ENCODE measurements at places on chromosomes 1 and 21.
A peak's percentile ranks its signal among the peaks of the same experiment; 100 is the strongest.

- DNase-seq = no peak
Measured at GRCh38 chr1:27005648-27006496, 6.8 kb downstream of the TENT5B start.

GRCh38 chr1:94648225-94649007, 106.9 kb upstream of the F3 start:
- no peak for DNase-seq

- DNase-seq = no peak
Measured at GRCh38 chr1:246169019-246169418, 338.1 kb downstream of the SMYD3 start.

GRCh38 chr1:209434631-209435217, 148.8 kb upstream of the CAMK1G start:
- no peak for DNase-seq

- DNase-seq = no peak
Measured at GRCh38 chr1:38207906-38208305, 161.3 kb upstream of the POU3F1 start.

- DNase-seq = no peak
Measured at GRCh38 chr1:3890389-3891328, 9.4 kb downstream of the C1orf174 start.

GRCh38 chr1:10898921-10899320, 102.5 kb upstream of the CASZ1 start:
- DNase-seq = no peak

DNA sequence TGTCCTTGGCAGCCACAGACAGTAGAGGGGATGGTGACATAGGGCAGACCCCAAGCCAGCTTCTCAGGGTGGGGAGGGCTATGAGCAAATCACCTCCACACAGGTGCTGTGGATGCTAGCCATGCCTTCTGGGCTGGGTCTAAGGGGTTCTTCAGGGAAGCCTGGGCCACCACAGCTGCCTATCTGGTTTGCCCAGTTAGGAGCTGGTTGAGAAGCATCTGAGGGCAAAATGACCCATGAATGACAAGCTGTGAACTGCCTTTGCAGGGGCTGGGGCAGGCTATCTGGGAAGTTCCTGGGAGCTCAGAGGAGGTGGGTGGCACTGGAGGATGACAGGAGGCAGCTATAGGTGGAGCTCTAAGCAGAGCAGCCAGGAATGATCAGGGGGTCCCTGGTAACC, 10.1 kb upstream of the ARHGEF10L start:
- no peak for DNase-seq

DNA sequence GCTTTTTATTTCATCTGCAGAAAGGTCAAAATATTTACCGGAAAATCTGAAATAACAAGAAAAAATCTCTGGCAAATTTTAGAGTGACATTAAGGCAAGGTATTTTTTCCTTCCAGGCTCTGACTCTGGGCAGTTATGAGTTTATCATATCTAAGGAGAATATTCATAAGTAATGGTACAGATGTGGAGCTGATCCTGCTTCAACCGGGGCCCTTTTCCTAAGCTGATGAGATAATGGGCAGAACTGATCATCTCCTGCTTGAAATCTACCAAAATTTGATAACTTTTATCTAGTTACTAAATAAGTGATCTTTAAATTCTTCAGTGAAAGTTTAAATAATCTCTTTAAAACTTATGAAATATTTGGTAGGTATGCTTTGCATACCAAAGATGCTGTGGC, 211.6 kb downstream of the COL11A1 start:
- no peak for DNase-seq

- DNase-seq = no peak
Measured at GRCh38 chr1:70318191-70318590, 36.3 kb downstream of the ANKRD13C start.

GRCh38 chr1:30853350-30853749, 55.2 kb downstream of the SDC3 start:
- DNase-seq = no peak

GRCh38 chr1:184823080-184823479, 68.4 kb upstream of the EDEM3 start:
- no peak for DNase-seq

DNA sequence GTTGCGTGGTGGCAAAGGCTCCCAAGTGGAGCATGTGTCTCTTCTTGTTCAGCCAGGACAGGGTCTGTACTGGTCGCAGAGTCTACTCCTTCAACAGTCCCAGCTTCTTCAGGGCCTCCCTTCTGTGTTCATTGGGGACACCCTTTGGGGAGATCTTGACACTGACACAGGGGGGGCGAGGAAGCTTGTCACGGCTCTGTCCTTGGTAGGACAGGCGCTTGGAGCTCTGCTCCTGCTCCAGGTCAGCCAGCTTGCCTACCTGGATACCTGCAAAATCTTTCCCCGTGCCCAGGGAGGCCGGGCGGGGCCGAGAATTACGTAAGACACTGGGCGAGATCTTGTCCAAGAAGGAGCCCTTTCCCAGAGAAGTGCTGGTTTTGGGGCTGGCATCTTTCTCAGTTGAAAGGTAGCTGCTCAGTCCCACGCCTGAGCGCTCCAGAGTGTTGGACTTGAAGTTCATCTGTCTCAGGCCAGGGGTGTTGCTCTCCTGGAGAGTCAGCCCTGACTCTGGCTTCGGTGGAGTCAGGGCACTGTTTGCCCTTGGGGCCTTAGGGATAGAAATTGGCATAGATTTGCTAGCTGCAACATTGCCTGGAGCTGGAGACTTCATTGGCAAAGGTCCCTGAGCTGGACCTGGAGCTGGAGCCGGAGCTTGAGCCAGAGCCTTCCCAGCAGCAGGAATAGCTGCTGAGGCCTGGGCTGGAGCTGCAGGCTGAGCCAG, 10.5 kb downstream of the C1orf116 start:
- DNase-seq = no peak

GRCh38 chr21:17460094-17460493, 52.7 kb upstream of the CXADR start:
- DNase-seq = no peak

GRCh38 chr21:36159356-36159921, 2.8 kb downstream of the DOP1B start:
- DNase-seq = no peak

DNA sequence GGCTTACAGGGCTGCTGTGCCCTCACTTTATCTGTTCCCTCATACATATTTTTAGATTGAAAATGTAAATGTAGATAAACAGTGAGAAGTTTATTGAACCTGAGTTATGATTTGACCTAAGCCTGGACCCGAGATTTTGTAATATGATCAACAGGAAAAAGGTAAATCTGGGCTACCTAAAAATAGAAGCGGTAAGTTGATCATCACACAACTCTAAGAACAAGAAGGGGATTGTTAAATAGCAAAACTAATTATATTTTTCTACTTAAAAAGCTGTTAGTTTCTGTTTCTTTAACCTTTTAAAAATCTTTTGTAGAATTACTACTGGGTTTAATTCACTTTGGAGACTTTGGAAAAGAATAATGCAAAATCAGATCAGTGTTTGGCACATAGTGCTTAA, 35.6 kb downstream of the CAMTA1 start:
- no peak for DNase-seq

GRCh38 chr21:42010507-42011495, 641 bp upstream of the ZBTB21 start:
- peak; percentile 53 for DNase-seq

DNA sequence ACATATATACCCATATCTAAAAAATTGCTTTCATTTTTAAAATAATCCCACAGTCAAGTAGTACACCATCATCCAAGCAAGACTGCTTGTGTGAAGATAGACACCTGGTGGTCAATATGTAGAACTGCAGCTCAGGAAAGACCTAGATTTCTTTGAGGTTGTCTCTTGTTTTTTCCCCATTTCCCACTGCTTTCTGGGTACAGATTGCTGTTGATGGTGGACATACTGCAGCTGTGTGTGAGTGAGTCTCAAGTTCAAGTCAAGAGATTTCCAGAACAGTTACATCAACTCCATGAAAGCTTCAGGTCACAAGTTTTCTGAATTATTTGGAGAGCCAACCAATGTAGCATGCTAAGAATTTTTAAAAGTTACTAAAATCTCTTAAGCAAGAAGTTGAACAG, 306.4 kb downstream of the DUSP10 start:
- no peak for DNase-seq

- DNase-seq = no peak
Measured at GRCh38 chr1:91506071-91506470, 5.4 kb downstream of the CDC7 start.

GRCh38 chr1:175191659-175192058, 917 bp downstream of the KIAA0040 start:
- DNase-seq = no peak

- DNase-seq = no peak
Measured at GRCh38 chr1:197360068-197360467, 92.0 kb downstream of the CRB1 start.

- DNase-seq = no peak
Measured at GRCh38 chr1:21670956-21671902, 2.1 kb upstream of the RAP1GAP start.

DNA sequence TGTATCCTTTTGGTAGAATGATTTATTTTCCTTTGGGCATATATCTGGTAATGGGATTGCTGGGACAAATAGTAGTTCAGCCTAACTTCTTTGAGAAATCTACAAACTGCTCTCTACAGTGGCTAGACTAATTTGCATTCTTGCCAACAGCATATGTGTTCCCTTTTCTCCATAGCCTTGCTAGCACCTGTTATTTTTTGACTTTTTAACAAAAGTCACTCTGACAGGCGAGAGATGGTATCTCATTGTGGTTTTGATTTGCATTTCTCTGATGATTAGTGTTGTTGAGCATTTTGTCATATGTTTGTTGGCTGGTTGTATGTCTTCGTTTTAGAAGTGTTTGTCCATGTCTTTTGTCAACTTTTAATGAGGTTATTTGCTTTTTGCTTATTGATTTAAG, 99.8 kb downstream of the UCK2 start:
- DNase-seq = no peak

DNA sequence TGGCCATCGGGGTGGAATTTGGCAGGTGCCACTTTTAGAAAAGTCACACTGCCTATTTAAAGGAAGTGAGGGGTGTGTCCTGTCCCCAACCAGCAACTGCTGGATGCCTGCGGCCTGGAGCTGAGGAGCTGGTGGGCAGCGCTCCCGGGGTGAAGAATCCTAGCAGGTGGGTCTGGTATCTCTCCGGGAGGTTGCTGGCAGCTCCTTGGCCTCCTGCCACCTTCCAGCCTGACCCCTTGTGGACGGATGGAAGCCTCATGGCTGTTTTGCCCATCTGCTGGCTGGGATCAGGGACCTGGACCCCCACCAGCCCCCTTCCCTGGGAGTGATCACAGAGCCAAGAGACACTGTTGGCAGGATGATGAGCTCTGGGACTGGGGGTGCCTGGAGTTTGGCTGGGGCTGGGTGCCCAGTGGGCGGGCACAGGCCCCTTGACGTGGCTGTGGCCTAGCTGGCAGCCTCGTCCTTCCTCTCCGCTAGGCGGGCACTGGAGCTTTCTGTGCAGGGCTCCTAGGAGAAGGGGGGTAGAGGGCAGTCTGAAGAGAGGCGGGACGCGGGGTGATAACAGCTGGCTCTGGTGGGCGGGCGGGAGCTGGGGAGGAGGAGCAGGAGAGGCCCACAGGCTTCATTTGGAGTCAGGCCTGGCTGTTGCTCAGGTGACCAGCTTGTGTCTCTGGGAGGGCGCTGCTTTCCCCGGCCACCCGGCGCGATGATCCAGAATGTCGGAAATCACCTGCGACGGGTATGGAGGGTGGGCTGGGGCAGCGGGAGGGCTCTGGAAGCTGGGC, at the start of gene ACOT11:
ACOT11 (plus strand) TSS at position 628 of the 788 bp plus-strand sequence; CDS start at position 710, 82 bp downstream.
- DNase-seq = peak; percentile 62

- no peak for DNase-seq
Measured at GRCh38 chr1:14347186-14347585, 251.3 kb upstream of the KAZN start.

DNA sequence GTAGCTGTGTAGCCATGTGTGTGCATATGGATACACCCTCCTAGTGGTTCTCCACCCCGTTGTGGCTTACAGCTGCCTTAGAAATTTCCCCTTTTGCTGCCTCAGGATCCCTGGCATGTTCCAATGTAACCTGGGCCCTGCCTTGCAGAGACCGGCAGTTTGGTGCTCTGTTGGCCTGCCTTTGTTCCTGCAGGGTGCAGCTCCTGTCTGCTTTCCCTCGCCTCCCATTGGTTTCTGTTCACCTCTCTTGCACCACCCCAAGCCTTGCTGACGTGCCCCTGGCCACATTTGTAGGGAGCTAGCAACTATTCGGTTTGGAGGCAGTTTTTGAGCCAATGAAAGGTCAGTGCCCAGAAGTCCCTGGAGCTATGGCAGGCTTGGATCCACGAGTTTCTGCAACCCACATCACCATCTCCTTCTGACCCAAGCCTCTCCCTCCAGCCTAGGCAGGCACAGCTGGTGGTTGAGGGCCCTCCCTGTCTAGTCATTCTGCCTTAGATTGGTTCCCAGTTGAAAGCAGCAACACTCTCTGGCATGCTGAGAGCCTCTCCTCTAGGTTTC, 54.9 kb downstream of the MAB21L3 start:
- no peak for DNase-seq

DNA sequence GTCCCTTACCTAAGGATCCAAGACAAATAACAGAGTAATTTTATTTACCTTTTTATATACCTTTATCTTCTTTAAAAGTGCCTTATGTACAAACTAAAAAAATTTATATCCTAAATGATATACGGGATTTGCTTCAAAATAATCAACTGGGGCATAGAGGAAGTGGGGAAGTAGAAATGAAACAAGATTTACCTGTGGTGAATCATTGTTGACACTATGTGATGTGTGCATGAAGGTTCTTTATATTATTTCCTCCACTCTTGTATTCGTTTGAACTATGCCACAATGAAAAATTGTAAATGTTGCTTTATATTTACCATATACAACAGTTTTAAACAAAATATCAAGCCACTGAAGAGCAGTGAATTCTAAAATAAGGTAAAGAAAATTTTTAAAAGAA, 13.0 kb downstream of the RGS7 start:
- no peak for DNase-seq

GRCh38 chr1:18950401-18951026, 6.0 kb downstream of the IFFO2 start:
- no peak for DNase-seq

DNA sequence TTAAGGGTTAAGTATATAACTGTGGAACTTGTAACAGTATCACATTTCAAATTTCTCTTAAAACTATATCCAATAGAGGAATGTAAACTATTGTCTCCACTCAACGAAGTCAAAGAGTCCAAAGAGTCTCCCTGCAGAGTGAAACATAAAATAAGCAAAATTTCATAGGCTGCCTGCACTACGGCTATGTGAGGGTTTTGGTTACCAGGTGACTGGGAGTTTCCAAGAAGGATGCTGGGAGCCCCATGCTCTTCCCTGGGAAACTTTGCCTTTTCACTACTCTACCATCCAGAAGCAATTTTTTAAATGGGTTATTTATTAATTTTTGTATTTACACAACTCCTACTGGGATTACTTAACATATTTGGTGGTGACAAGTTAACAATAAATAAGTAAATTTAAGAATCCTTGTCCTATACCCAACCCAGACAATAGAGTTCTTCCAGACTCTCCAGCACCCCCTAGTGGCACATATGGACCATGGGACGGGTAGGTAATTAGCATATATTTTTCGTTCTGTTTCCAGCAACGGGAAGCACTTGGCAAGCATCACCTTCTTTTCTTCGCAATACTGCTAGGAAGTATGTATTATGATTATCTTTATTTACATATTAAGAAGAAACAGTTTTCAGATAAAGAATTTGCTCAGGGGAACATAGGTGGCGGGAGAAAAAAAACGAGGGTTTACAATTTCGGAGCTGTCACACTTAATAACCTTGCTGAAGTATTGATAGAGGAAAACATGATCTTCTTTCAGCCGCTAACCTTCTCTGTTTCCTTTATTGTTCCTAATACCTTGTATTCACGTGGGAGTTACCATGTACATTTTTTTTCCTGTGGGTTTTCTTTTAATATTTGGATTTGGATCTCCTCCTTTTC, 3.5 kb downstream of the FMO2 start:
- DNase-seq = no peak

- DNase-seq = no peak
Measured at GRCh38 chr1:26570287-26570686, 40.7 kb downstream of the RPS6KA1 start.

All from ecto neural progenitor cell (in vitro differentiated cells).